Activated CD8-positive, alpha-beta T cell treated with anti-CD3 and anti-CD28 coated beads, Interleukin-2, amount 10 ng/mL, durations not matched to agents 7 days and 5 days (primary cell): ENCODE measurements at places on chromosomes 2 and 18.

- DNase-seq: peak; percentile 82
Measured at GRCh38 chr18:31722369-31722957, 38.1 kb upstream of the B4GALT6 start.

GRCh38 chr2:190465060-190465459 lies 56.9 kb downstream of the MFSD6 start:
- no peak for DNase-seq

DNA sequence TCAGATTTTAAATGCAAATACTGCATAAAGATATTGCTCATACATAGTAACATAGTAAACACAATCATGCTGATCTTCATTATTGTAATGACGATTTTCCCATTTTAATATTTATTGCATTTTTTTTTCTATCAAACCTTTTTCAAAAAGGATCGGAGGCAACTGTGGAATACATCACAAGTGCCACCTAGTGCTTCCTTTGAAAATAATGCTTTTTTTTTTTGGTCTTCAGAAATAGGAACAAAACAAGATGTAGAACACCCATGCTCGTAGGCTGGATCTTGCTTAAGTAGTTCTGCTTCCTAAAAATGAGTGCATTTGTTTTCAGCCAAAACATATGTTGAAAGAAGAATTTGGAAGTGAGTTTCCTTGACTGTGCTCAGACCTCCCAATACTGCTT lies 35.7 kb upstream of the GPR155 start:
- DNase-seq: no peak

DNA sequence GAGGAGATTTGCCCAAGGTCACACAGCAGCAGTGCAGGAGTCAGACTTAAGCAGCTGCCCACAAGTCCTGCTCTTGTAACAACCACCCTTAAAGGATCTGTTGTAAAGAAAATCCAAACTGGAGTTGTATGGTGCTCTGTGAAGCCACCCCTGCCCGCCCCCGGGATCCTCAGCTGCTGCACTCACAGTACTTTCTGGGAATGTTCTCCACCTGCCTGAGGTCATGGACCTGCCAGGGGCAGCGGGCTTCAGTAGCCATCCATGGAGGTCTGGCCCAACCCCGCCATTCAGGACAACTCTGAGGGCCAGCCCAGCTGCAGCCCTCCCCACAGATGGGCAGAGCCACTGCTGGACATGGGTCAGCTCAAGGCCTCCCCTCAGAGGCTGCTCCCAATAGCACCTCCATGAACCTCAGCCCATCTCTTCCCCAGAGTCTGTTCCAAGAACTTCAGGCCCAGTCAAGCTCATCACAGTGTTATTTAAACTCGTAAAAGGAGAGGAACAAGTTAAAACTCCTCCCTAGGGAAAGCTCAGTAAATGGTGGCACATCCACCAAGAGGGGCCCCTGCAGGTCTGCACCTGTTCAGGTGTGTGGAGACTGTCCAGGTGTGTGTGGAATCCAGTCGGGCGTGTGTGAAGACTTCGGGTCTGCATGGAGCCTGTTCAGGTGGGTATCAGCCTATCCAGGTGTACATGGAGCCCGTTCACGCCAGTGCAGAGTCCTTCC lies 39.4 kb upstream of the GPC1 start:
- no peak for DNase-seq

GRCh38 chr2:230932556-230933511 lies 7.8 kb upstream of the GPR55 start:
- no peak for DNase-seq

GRCh38 chr2:235302263-235302662 lies 191.6 kb upstream of the AGAP1 start:
- no peak for DNase-seq

DNA sequence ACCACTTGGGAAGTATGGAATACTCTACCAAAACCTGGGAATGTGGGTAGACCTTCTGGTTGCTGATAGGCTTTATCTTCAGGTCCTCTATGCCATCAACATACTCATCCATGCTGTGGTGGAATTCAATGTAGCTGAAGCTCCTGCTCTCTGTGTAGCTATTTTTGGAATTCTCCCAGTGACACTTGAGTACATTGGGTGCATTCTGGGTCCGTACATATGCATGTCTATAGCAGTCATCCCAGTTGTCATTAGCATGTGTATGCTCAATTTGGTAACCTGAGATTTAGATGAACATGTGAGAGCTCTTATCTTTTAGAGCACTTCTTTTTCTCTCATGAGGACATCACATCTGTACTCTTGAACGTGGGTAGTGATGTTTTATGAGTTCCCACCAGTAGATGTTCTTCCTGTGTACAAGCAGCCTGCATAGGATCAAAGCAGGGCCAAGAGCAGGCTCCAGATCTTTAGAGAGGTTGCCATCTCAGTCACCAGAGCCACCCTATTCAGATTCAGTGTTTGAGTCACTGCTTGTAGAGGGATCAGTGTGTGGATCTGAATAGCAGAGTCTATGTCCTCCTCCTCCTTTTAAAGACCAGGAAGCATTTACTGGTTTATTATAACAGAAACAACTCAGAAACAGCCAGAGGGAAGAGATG lies 65.9 kb downstream of the MGAT5 start:
- no peak for DNase-seq

DNA sequence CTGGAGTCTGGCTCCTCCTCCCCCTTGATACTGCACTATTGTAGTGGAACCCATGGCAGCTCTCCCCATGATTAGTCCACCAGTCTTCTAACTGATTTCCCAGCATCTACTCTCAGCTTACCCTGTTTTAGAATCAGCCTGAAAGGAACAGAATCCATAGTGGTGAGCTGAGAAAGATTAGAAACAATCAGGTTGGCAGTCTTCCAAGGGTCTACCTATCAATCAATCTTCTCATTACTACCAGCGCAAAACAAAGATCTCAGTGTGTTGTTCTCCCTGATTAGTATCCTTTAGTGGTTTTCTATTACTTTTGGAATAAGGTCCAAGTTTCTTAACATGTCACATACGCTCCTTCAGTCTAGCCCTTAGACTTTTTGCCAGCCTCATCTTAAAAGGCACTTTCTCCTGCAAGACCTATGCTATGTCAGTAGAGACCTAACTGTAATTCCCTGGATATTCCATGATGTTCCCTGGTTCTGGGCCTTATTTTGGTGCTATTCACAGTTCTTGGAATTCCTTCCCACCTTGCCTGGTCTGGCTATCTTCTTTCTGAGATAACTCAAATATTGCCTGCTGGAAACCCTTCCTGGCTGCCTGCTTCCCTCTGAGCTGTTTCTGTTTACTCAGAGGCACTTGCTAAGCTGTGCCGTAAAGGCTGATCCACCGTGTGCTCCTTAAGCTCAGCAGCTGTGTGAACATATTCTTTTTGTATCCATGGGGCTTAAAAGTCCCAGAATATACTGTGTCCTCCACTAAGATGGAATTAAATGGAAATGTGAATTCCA lies 32.6 kb downstream of the LAMA3 start:
- no peak for DNase-seq

DNA sequence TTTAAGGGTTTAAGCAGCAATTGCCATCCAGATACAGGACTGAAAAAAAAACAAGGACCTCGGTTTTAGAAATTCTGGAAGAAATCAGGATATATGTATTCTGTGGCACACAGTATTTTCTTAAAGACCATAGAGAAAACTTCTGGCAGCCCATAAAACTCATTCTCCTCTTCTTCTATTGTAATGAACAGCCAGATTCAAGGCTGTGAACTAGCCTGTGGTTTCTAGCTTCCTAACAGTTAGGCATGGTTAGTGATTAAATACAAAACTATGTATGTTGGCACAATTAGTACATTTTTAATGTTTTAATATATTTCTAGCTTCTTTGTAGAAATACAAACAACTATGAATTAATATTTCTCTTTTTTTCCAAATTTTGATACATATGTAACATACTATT lies 555.7 kb downstream of the DSC3 start:
- DNase-seq: no peak

GRCh38 chr18:62723666-62724281 lies 8.4 kb downstream of the PHLPP1 start:
- DNase-seq: no peak

- no peak for DNase-seq
Measured at GRCh38 chr2:197258580-197258979, 52.0 kb downstream of the ANKRD44 start.

DNA sequence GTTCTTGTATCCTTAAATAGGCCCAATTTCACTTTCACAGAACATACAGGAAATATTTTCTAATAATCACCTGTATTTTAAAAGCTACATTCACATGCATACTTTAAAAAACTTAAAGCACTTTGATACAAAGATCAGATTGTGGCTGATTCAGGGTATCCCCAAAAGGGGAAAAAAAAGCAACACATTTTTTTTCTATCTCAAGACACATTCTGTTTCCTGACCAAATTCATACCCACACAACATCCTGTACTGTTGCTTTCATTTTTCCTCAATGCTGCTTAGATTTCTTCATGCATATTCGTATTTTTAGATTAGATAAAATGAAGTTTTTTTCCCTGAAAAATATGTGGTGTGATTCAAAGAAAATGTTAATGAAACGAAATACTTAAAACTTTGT lies 122.5 kb downstream of the TMEFF2 start:
- DNase-seq: no peak

DNA sequence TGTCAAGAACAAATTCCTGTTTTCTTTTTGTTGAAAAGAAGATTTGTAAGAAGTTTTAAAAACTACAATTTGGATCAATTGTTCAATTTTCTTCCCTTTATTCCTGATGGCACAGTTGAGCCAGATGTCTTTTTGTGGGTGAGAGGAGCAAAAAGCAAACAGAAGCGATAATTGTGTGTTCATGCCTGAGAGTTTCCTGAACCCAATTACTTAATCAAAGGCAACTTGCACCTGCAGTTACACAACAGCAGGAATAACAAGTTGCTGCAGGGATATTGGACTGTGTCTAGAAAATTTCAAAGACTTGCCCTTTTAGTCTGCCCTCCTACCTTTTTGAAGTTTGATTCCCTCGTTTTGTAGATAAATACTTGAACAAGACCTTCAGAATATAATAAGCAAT lies 383.6 kb downstream of the DSEL start:
- no peak for DNase-seq

- no peak for DNase-seq
Measured at GRCh38 chr2:80244905-80245584, 59.5 kb downstream of the LRRTM1 start.

DNA sequence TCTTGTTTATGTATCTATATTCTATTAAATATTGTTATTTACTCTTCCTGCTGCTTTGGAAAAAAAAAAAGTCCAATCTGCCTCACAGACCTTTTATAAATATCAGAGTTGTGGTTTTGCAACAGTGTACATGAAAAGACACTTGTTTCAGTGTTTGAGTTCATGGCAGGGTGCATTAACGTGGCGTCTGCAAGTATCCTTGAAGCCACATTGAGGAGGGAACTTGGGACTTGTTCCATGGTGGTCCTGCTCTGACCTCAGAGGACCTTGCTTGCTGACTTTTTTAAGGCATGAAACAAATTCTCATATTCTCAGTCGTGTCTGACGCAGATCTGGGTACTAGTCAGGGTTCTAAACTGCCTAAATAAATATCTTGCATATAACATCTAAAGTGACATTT lies 55.1 kb downstream of the CRIM1 start:
- no peak for DNase-seq

DNA sequence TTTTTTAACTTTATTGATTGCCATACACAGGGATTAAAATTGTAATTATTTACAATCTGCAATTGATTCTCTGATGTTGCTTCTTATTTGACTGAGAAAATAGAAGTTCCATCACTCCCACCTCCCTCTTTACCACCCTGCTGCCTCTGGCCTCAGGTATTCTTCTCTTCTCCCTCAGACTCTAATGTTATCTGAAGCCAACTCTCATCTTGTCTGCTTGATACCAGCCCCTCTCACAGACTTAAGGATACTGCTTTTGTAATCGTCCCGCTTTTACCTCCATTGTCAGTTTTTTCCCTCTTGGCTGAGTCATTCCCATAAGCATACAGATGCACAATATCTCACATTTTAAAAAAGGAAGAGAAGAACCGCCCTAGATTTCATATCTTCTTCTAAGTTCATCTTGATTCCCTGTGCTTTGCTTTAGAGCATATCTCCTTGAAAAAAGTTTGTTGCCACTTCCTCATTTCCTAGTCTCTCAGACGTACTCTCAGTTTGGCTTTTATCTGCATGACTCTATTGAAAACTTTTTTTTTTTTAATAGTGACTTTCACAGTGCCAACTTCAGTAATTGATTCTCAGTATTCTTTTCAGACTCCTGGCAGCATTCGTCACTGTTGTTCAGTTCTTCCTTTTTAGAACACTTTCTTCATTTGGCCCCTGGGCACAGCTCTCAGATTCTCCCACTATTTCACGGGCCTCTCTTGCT lies 31.1 kb downstream of the SPAG16 start:
- DNase-seq: no peak

- DNase-seq: no peak
Measured at GRCh38 chr2:241553512-241553830, 5.1 kb upstream of the BOK start.

DNA sequence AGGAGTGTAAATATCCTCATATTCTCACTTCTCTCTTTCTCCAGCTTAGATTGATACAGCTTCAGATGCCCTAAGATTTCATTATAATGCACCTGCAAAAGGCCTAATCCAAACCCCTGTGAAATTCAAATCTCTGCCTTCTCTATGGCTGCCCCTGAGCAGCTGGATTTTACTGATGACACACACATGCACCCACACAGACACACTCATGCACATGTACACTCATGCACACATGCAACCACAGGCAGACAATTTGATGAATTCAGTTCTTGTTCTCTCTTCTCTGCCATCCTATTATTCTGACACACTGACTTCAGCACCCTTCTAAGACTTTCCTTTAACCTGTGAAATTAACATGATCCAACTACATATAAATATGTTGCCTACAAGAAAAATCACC lies 563.2 kb downstream of the RNF144A start:
- DNase-seq: no peak

GRCh38 chr2:27723372-27724144 lies 48.0 kb upstream of the MRPL33 start:
- DNase-seq: peak; percentile 51

GRCh38 chr18:44714376-44714775 lies 33.7 kb downstream of the SETBP1 start:
- DNase-seq: no peak

DNA sequence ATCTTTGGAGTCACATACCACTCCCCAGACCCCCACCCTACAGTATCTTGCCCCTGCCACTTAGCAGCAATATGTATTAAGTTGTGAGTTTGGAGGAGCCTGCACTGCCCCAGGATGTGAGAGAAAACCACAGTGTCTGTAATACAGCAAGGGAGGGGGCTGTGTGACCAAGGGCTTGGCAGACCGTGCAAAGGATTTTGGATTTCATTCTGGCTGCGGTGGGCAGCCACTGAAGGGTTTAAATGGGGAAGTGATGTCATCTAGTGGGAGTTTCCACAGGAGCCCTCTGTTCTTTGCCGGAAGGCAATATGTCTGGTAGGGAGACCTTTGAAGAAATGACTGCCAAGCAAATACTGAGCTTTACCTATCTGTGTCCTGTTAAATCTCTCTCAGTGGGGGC lies 202.4 kb downstream of the FHOD3 start:
- DNase-seq: peak; percentile 21

- DNase-seq: no peak
Measured at GRCh38 chr2:159111346-159111927, 143.0 kb downstream of the TANC1 start.

- no peak for DNase-seq
Measured at GRCh38 chr2:133025004-133025403, 355.0 kb upstream of the LYPD1 start.

- DNase-seq: no peak
Measured at GRCh38 chr2:203797276-203797675, 70.3 kb upstream of the CTLA4 start.
